ENCODE measurements at places on chromosomes 11 and 22.

GRCh38 chr11:72792437-72793021 is 1.3 kb downstream of the STARD10 start:
- DNase-seq = no peak

DNA sequence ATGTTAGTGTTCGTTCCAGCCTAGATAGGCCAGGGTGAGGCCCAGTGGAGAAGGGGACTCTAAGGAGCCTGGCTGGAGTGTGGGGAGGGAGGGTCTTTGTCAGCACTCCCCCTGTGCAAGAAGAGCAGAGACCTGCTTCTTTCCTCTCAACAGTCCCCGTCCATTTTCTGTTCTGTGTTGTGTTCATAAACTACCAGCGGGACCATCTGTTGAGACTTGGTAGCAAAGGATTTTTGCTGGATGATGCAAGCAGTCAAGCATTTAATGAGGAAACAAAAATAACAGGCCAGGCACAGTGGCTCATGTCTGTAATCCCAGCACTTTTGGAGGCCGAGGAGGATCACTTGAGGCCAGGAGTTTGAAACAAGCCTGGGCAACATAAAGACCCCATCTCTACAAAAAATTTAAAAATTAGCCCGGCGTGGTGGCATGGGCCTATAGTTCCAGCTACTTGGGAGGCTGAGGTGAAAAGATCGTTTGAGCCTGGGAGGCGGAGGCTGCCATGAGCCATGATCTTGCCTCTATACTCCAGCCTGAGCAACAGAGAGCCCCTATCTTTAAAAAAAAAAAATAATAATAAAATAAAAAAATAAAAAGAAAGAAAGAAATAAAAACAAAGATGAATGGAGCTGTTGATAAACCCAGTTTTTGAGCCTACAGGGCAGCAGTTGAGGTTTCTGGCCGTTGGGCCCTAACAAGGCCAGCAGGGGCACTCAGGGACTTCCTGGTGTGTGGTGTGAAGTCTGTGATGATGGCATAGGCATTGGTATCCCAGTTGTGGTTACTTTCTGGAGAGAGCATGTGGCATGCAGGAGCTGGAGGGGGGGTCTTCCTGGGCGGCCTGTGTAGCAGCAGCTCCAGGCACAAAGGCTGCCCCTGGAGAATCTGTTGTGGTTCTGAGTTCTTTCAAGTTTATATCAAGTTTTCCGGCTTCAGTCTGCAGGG is 1.7 kb upstream of the TXNRD2 start:
- peak; percentile 25 for DNase-seq

- no peak for DNase-seq
Observed at GRCh38 chr11:104713401-104713800, 184.9 kb downstream of the CASP12 start.

GRCh38 chr11:40130427-40130826 is 1329.0 kb downstream of the LRRC4C start:
- DNase-seq = no peak

DNA sequence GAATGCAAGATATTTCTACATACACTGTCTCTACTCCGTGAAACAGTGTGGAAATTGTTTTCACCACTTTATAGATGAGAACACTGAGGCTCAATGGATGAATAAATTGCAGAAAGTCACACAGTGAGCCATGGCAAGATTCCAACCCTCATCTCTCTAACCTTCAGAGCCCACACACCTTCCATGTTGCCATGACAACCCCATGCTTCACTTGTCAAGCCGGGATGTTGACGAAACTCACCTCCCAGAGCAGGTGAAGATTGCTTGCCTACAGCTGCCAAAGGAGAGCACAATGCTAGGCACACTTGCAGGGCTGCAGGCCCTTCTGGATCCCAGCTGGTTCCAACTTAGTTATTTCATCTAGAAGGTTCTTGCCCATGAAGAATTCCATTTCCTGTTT is 71.4 kb upstream of the SEZ6L start:
- DNase-seq = no peak

DNA sequence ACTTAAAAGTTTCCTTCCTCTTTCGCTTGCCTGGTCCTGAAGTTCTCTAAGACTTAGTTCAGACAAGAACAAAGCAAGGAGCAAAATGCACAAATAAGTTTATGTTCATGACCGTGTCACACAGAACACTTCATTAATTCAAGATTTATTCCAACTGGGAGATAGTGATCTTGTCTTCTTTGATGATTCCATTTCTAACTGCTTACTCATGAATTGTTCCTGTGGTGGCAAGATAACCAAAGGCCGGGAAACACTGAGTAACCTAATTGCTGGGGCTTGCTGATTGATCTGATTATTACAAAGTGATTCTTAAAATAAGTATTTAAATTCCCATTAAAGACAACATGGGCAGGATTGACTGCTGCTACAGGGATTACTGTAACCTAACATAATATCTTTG is 1462.9 kb upstream of the RAG2 start:
- DNase-seq = no peak

DNA sequence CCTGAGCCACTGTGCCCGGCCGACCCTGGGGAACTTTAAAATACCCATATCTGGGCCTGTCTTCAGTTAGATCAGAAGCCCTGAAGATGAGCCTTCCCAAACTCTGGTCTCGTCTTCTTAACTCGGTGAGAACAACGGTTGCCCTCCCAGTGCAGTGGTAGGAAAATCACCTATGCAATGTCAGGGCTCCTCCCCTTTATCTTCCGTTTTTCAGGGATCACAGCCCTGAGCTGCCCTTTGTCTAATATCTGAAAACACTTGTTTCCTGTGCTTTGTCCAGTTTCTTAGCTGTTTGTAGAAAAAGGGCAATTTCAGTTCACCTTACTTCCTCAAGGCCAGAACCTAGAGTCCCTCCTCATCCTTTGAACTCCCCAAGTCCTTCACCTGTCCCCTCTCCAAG is 9.4 kb downstream of the DRAP1 start:
- peak; percentile 36 for DNase-seq

DNA sequence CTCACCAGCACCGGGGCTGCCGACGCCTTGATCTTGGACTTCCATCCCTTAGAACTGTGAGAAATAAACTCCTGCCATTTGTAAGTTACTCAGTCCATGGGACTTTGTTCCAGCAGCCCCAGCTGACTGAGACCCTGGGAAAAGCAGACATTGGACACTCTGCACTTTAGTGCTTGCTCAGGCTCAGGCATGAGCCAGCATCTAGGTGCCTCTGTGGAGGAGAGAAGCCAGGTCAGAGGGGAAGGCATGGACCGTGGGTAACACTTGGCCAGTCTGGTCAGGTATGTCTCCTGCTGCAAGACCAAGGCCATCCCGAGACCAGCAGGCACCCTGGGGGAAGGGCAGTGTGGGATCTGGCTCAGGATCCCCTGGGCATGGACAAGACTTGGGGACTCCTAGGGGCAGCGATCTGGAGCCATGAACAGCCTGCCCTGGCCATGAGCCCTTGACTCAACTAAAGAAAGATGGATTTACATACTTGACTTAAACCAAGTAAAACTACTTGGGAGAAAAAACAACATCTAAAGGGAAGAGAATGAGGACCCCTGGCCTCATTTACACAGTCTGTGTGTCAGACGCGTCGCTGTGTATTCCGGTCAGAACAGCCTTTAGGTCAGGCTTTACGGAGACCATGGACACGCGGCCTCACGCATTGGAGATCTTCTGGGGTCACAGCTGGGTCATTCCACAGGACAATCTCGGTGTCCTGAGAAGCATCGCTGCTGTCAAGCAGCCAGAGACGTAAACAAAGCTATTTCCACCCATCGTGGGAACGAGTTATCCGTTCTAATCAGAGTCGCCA is 497.1 kb downstream of the BRD1 start:
- DNase-seq = no peak

DNA sequence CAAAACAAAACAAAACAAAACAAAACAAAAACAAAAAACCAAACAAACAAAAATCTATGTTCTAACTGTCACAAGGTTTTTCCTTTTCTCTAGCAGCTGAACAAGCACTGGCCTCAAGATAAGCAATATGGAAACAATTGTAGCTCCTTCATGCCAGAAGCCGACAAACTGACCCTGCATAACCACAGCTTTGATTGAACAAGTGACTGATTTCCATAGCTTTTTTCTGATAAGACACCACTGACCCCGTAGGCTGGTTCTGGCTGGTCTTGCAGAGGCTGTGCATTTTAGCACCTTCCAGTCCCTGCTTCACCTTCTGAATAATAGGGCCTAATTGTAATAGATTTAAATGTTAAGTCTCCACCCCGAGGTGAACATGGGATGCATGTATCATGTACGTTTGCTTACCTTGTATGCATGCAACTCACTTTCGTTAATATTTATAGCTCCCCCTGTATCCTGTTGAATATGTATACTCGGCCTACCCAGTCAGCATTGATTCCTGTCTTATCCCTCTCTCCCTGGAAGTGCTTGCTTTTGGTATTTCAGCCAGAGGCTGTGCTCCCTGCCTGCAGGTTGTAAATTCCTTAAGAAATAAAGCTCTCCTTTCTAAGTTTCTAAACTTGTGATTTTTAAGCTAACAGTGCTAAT is 49.6 kb downstream of the CNTF start:
- no peak for DNase-seq

DNA sequence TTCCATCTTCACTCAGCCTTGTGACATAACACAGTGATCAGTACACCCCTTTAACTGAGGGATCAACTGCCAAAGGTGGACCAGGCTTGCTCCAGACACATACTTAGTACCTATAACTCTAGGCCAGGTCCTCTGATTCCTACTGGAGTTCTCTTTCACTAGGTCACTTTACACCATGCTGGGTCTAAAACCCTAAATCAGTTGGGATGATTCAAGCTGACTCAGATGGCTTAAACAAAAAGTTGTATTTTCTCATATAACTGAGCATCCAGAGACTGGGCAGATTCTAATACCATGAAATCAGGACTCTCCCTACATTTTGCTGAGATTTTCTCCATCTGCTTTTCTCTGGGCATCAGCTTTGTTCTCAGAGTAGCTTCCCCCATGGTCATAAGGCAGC is 26.0 kb upstream of the FLI1 start:
- no peak for DNase-seq

GRCh38 chr22:34080433-34080832 is 160.2 kb upstream of the LARGE1 start:
- DNase-seq = no peak

DNA sequence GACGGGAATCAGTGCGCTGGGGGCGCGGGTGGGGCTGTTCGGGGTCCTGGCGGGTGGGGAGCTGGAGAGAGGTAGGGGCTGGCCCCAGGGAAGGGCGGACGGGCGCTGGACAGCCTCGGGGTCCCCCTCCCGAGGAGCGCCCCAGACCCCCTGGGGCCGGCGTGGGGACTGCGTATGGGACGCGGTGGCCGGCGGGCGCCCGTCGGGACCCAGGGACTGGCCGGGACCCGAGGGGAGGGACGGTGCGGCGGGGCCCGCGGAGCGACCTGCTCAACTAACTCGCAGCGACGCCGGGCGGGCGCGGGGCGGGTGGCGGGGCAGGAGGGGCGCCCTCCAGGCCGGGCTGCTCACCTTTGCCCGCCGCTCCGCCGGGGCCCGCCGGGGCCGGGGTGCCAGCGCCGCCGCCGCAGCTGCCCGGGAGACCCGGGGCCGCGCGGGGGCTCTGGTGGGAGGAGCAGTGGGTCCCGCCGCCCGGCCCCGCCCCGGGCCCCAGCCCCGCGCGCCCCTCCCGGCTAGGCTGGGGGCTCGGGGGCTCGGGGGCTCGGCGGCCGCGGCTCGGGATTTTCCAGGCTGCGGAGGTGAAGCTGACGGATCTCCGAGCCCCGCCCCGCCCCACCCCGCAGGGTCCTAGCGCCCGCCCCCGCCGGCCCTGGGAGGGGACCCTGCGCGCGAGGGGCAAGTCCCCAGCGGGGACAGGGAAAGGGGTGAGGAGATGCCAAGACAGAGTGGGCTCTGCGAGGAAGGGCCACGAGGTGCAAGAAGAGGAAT is 12.3 kb downstream of the STARD10 start:
- peak; percentile 39 for DNase-seq

DNA sequence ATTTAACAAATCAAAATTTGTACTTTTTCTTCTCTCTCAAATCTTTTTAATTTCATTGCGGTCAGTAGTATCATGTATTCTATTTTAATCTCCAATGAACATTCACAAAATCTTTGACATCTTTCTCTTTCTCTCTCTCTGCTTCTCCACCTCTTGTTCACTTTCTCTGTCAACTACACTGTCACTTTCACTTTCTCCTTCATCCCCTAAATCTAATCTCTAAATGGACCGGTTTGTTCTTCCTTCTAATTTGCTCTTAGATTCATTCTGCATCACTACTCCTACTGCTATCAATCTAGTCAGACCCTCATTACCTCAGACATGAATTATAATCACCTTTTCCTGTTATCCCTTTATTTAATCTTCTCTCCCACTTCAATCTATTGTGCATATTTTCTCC is 18.6 kb downstream of the CCDC73 start:
- no peak for DNase-seq

DNA sequence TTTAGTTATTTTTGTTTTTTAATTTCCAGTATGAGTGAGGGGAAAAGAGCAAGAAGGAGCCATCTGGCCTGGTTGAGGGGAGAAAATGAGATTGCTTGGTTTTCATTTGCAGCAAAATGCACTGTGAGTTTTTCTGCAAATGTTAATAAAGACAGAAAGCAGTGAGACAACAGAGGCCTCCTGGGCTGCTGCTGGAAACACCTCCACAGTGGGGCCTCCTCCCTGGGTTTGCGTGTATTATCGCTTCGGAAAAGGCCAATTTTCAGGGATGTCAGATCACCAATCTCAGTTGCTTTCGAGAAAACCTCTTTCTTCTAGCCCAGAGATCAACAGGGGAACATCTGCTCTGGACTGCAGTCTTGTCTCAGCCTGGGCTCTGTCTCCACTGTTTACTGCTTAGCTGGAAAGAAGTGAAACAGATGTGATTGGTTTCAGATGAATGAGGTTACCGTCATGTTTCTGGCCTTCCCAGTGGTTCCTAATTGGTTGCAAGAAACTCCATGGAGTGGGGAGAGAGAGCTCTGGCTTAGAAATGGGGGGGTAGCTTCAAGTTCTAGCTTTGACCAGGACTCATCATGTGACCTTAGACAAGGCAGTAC is 17.3 kb downstream of the TSPAN18 start:
- no peak for DNase-seq

DNA sequence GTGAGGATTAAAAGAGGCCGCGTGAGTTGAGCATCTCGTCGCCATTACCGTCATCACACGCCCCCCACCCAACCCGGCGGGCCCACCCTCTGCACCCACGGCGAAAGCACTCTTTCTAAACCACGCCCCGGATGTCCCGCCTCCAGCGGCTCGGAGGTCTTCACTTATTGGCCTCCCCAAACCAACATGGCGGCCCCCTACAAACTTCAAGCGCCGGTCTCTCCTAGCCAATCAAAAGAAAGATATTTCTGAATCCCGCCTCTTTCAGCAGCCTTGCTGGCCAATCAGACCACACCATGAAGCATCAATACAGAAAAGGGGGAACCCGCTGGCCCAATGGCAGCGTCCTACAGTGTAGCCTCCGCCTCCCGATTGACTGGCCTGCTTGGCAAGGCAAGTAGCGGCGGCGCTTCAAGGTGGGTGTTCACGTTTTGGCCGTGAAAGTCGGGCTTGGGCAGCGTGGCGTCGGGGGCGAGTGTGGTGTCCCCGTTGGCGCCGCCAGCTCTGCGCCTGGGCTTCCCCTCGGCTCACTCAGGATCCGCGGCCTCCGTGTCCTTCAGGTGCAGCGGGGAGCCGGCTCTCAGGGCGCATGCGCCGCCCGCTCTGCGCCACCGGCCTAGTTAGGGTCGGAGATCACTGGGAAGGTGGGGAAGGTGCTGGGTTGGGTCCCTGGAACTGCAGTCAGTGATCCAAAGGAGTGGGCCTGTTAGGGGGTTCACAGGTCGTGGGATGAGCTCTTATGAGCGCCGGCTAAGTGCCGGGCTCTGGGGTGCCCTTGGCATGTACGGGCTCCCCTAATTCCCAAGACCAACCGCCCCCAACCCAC is at the start of gene NDUFS8:
NDUFS8 (plus strand) TSS at position 364 of the 826 bp plus-strand sequence. CDS start 1,471 bp downstream, outside the sequence.
- peak; percentile 98 for DNase-seq
